ENCODE measurements at places on chromosomes 11 and 22.

- DNase-seq: no peak
Observed at GRCh38 chr11:120599816-120600420, 88.4 kb downstream of the GRIK4 start.

DNA sequence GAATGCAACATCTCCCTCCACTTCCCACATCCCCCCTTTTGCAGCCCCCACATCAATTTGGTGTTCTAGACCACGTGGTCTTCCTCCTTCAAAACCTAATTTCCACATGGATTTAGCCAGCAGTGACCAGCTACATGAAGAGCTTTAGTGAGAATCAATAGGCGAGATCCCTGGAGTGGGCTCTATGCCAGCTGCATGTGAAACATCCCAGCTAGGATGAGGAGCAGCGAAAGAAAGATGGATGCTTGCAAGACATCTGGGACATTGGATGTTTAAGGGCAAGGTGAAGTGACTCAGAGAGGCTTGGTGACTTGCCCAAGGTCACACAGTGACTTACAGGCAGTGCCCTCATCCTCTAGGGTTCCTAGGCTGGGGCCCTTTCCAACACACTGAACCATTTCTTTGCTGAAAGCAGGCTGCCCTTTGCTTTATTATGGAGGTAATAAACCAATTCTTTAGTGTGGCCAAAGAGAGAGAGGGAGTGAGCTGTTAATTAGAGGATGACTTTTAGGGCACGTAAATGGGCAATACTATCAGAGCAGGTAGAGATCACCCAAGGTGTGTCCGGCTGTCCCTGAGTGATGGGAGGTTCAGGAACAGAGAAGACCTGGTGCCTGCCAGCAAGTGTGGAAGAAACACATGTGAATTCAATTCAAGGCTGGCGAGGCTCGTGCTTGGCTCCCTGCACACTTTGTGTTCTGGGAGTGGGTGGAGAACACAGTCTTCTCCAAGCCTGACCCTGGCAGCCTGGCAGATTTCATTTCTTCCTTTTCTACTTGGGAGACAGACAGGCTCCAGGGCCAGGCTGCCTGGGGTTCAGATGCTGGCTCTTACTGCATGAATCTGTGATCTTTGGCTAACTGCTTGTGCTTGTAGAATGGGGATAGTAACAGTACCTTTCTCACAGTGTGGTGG is 24.0 kb downstream of the TSPAN18 start:
- no peak for DNase-seq

- no peak for DNase-seq
Observed at GRCh38 chr22:37684803-37685615, 1.1 kb upstream of the NOL12 start.

- no peak for DNase-seq
Observed at GRCh38 chr11:119472856-119473222, 49.9 kb upstream of the THY1 start.

- DNase-seq: no peak
Observed at GRCh38 chr11:72511393-72512047, 77.2 kb upstream of the CLPB start.

- DNase-seq: no peak
Observed at GRCh38 chr22:28835630-28836189, 35.3 kb upstream of the XBP1 start.

DNA sequence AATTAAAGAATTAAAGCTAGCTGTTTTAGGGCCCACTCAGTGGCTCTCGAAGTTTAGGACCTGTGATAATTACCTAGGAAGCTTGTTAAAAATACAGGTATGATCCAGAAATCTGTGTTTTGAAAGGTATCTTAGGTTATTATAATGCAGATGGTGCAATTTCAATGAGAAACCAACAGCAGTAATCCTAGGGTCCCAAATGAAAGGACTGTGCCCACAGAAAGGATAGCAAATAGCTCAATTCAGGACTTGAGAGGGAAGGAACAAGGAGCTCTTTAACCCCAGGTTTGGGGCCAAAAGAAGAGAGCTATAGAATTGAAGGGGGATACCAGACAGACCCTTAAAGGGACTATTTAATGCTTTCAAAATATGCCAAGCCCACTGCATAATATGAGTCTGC is 11.7 kb downstream of the MMP20 start:
- no peak for DNase-seq
